Non-pigmented ciliary epithelial cell (primary cell): ENCODE measurements at places on chromosomes 12 and 14.

- DNase-seq: no peak
Measured at GRCh38 chr12:92558215-92558773, 144.5 kb upstream of the PLEKHG7 start.

DNA sequence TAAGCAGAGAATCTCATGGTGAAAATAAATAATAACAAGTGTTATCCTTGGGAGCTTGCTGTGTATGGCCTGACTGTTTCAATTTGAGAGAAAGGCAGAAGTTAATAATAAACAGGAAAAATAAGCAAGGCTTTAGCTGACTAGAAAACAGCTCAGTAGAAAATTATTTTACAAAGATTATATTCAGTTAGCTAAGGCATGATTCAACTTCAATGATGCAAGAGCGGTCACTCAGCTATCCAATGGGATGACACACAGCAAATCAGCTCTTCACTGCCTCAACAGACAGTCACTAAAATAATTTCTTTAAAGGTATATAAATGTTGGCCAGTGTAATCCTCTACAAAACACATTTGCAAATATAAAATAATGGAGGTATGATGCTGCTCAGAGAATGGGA is 18.6 kb downstream of the GSTZ1 start:
- no peak for DNase-seq

GRCh38 chr12:79168687-79169086 is 304.1 kb downstream of the SYT1 start:
- no peak for DNase-seq

GRCh38 chr14:102234331-102235264 is 70.4 kb downstream of the MOK start:
- no peak for DNase-seq

- no peak for DNase-seq
Measured at GRCh38 chr14:61469781-61470180, 148.4 kb downstream of the PRKCH start.

DNA sequence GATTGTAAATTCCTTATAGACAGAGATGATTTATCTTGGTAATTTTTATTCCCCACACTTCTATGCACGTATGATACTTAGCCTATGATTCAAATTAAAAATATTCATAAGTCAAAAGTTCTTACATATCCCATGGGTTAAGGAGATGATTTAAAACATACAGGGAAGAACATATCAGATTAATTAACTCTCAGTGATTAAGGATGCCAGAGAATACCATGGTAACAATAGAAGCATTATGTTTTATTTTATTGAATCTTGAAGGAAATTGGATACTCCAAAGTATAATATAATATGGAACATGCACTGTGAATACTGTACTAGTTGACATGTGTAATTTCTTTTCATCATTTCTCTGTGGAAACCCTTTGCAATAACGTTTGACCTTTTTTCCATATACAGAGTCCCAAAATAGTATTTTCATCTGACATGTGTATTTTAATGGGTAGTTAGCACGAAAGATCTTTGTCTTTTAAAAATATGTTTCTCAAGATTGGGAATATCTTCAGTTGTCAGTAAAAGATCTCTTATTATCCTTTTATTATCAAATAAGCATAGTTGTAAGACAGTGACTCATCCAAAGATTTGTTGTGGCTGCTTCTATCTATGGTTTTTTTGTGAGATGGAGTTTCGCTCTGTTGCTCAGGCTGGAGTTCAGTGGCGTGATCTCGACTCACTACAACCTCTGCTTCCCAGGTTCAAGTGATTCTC is 166.7 kb downstream of the RAD51B start:
- DNase-seq: peak; percentile 53

GRCh38 chr14:90811641-90812040 is 4.6 kb downstream of the TTC7B start:
- DNase-seq: no peak

DNA sequence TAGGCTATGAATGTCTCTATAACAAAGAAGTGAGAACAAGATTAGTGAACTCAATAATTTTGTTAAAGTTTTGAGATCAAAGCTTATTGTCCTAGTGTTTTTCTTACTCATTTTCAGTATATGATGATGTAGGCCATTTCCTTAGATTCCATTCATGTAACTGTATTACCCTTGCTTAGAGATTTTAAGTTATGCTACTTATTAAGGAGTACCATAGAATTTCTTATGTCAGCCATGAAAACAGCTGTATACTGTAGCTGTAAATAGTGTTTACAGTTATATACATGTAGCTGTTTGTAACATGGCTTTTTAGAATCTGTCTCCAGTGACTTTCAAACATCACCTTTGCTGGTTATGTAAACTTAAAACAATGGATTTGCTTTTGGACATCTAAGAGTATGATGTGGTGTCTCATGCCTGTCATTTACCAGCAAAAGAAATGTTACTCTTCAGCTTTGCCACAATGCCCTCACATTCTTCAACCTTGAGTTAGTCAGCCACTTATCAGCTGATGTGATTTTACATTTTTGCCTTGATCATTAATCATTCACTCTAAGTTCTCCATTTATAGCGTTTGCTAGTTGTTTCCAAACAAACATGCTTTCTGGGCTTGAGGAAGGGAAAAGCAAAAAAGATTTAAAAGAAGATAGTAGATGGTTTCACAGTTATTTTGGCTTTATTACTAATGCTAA is 55.5 kb downstream of the SLC16A7 start:
- DNase-seq: peak; percentile 24

- no peak for DNase-seq
Measured at GRCh38 chr12:110124269-110124995, at the start of gene IFT81. IFT81 (plus strand) TSS chr12:110124357; CDS start chr12:110127381, 3,024 bp downstream.

DNA sequence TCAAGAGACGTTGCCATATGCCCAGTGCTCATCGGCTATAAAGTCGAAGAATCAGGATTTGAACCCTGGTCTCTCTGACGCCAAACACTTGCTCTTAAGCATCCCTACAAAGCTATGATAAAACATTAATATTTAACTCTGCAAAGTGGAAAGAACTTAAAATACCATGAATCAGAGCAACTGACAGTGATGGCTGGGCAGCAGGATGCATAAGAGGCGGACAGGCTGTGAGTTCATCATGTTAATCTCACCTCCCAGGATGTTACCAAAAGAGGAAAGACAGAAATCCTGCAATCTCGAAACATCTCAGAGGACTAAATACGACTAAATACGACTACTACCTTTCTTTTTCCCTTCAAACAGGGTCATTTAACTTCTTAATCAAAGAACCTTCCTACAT is 5.8 kb downstream of the DICER1 start:
- DNase-seq: no peak

DNA sequence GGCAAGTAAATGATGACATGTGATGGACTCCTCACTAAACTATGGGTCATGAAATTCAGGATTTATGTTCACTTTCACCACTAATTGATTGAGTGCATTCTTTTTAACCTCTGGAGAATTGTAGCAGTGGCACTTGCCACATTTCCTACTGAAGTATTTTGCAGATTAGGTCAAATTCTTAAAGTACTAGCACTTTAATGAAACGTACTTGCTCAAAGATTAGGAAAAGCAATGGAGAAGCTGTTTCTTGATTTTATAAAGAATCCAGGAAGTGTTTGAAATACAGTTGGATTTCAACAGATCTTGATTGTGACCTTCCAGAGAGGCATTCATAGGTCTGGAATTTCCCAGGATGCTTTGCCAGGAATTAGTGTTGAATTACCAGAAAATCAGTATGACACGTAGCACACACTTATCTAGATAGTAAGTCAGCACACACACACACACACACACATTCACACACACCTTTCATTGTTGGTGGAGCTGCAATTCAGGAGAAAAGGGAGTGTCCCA is 162.6 kb downstream of the MYRFL start:
- peak; percentile 89 for DNase-seq

GRCh38 chr12:39632670-39633069 is 13.1 kb upstream of the ABCD2 start:
- no peak for DNase-seq

DNA sequence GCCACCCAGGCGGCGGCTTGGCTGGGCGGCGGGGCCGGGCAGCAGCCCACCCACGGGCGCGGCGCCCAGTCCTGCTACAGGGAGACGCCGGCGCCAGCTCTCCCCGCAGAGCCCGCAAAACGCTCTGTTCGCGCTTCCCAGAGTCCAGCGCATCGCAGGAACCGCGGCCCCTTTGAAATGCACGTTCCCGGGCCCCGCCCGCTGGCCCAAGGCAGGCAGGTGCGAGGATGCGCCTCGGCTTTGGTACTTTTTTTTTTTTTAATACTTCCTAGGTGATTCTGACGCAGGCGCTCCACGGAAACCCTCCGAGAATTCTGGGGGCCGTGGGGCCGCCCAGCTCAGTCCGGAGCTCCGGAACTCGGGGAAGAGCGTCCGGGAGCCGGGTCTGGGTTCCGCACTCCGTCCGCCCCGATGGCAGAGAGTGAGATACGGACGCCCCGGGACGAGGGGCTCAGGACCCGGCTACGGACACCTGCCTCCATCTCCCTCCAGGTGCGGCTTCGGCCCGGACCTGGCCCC is 483 bp downstream of the POC1B start:
- no peak for DNase-seq

DNA sequence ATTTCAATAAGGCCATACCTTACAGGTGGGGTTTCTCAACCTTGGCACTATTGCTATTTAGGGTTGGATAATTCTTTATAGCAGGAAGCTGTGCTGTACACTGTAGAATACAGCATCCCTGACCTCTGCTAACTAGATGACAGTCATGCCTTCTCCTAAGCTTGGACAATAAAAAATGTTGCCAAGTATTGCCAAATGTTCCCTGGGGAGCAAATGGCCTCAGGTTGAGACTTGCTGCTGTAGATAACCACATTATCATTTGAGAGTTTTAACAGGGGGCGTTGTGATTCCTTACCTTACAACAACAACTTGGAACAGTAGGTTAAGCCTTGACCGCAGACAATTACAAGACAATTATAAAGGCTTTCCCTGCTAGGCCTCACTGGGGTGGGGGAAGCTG is 1073.6 kb upstream of the TMEM132C start:
- DNase-seq: no peak

DNA sequence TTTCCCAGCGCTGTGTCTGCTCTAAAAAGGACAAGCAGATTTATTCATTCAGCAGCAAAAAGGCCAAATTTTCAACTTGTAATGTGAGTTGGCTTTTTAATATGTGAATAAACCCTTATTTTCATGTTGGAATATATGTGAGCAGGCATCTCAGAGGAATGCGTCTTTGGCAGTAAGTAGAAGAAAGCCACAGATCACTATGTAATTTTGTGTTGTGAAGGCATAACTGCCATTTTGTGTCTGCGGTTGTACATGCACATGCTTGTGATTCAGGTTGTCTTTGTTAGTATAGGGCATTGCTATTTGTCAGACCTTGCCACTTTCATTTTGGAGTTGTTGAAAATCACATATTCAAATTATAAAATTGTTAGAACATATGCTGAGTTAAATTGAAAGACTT is 398.8 kb upstream of the RGS6 start:
- no peak for DNase-seq

- DNase-seq: no peak
Measured at GRCh38 chr12:91099341-91099740, 12.0 kb downstream of the LUM start.

GRCh38 chr12:21940549-21941505 is at the start of gene ABCC9:
ABCC9 (minus strand) TSS chr12:21941426; CDS start chr12:21936674, 4,752 bp downstream.
- no peak for DNase-seq

GRCh38 chr12:59678759-59679411 is 83.1 kb downstream of the SLC16A7 start:
- no peak for DNase-seq

GRCh38 chr14:92635031-92635430 is 113.4 kb downstream of the LGMN start:
- no peak for DNase-seq

GRCh38 chr12:105330931-105331804 is 677 bp downstream of the C12orf75 start:
- no peak for DNase-seq

DNA sequence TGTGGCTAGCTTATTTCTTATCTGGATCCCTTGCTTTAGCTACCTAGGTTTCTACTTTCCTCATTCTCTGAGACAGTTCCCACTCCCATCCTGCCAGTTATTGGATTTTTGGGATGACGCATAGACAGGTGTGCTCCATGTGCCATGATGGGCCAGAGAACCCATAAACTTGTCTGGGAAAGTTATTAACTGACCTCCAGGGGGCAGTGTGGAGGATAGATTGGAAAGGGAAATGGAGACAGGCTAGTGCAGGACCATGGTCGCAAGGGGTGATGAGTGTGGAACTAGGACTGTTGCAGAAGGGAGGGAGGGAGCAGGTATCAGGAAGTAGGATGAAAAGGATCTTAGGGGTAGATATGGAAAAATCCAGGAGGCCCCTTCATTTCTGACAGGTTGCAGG is 80.3 kb downstream of the ESRRB start:
- DNase-seq: no peak

- DNase-seq: no peak
Measured at GRCh38 chr12:66648033-66648735, 30.7 kb downstream of the GRIP1 start.

- no peak for DNase-seq
Measured at GRCh38 chr12:105279460-105280056, 43.6 kb upstream of the APPL2 start.

GRCh38 chr14:90568405-90568804 is 171.6 kb downstream of the CALM1 start:
- DNase-seq: no peak

- DNase-seq: no peak
Measured at GRCh38 chr12:47378222-47378582, 298.4 kb upstream of the AMIGO2 start.

DNA sequence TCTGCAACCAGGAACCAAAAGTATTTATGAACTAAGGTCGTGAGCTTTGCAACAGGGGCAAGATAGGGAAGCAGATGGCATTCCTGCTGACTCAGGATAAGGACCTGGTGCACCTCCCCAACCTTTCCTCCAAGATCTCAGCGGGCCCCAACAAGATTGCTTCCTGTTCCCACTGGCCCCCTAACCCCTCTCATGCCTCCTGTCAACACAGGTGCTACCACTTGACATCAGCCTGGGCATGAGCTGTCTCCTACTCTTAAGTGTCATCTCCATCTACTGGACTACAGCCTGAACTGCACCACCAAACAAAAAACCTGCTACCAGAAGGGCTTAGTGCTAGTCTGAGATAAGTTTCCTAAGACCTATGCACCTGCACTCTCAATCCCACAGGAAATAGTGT is 32.7 kb downstream of the MED6 start:
- no peak for DNase-seq

DNA sequence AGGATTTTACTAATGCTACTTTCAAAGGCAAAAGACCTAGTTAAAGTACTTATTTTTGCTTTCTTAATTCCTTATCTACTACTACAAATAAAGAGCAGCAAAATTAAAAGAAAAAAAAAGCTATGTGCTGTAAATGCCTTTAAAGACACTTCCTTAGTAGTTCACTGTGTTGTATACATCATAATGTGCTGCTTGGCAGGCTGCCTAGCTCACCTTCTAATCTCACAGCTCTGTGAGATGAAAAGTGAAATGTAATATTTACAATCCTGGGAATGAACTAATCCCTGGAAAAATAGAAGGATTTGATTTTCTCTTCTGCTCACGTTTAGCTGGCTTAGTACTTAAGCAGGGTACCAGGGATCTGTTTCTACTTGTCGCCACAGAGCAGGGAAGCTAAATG is 184.4 kb upstream of the ALG10B start:
- DNase-seq: no peak
